ENCODE measurements at places on chromosomes 11 and 22.

- DNase-seq = no peak
Measured at GRCh38 chr11:117722082-117722481, 74.9 kb downstream of the DSCAML1 start.

DNA sequence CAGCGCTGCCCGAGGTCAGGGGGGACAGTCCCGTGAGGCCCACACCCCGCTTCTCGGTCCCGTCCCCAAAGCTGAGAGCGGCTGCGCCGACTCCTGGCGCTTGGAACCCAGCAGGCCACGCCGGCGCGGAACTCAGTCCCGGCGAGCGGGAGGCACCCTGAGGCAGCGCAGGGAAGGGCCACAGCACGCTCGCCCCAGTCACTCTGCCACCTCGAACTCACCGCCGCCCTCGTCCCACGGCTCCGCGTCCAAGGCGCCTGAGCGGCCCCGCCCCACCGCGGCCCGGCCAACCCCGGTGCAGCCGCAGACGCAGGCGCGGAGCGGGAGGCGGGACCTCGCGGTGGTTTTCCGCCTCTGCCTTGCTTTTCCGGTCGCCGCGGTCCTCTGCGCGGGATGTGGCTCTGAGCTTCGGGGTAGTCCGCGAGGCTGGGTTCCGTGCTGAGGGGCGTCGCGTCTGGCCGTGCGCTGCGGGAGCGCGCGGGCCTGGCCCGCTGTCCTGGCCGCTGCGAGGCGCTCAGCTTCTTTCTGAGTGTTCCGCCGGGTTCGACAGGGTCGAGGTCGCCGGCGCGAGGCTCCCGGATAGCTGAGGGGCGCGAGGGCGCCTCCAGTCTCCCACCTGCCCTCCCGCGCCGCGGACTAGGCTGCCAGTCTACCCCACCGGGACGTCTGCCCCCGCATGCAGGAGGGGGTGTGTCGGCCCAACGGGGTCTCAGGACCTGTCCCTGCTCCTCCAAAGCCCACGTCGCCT lies at the start of gene CDPF1:
Gene CDPF1 (minus strand): TSS at position 259 of the 748 bp plus-strand sequence. CDS start 2,009 bp downstream, outside the sequence.
- DNase-seq = peak; percentile 80

GRCh38 chr22:44710474-44711240 lies 8.7 kb downstream of the PRR5 start:
- DNase-seq = no peak

DNA sequence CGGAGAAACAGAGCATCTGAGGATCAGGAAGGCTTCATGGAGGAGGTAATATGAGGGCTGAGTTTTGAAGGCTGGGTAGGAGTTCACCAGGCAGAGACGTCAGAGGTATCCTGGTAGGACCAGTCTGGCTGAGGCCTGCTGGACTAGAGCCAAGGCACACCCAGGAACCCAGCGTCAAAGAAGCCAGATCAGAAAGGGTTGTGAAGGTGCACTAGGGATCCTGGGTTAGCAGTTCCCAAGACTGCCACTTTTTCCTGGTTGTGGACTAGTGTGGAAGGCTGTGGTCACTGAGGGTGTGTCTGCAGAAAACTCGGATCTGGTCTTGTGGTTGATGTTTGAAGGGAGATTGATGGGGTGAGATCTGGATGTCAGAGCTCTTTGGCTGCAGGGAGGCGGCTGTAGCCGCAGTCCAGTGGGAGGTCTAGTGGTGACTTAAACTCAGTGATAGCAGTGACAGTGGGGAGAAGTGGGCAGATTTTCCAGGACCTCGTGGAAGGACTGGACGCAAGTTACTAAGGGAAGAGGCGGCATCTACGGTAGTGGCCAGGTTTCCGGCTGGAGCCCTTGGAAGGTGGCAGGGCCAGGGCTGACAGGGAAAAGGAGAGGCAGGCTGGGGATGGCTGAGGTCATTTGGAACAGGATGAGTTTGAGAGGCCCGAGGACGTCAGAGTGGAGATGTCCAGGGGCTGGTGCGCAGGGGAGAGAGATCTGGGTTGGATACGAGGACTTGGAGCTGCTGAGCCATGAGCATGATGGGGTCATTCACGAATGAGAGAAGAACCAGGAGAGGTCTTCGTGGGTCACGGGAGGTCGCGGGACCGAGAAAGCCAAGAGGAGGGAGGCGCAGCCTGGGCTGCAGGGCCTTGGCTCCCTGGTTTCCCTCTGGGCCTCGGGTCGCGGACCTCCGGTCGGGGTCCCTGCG lies 10.9 kb downstream of the RELA start:
- DNase-seq = no peak

GRCh38 chr22:44680481-44680894 lies 21.5 kb upstream of the PRR5 start:
- no peak for DNase-seq

GRCh38 chr22:41028841-41029240 lies 63.6 kb upstream of the EP300 start:
- DNase-seq = no peak

- DNase-seq = no peak
Measured at GRCh38 chr11:61266602-61267001, 25.6 kb downstream of the PGA5 start.

DNA sequence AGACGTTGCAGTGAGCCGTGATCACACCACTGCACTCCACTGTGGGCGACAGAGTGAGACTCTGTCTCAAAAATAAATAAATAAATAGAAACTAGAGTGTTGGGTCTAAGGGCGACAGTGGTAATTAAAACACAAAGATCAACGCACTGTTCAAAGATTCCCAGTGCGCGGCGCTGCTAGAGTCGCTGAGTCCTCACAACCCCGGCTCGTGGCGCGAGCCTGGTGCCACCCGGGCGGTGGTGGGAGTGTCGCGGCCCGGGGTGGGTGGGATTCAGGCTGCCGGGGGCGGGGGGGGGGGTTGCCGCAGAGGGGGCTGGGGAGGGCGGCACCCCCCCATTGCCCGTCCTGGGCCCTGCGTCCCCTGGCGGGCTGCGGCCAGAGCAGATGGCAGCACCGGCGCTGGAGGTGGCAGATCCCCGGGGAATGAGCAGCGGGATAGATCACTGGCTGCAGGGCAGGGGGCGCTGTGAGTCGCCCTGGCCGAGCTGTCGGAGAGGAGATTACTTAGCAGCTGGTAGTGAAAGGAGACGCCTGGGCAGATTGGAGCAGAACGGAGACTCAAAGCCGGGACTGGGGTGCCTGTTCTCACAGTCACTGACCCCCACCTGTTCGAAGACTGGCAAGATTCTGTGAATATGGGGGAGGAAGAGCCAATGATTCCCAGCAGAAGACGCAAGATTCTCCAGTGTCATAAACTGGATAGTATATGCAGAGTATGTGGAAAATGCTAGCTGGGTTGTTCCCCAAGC lies 30.2 kb upstream of the APOBEC3A start:
- DNase-seq = peak; percentile 85

DNA sequence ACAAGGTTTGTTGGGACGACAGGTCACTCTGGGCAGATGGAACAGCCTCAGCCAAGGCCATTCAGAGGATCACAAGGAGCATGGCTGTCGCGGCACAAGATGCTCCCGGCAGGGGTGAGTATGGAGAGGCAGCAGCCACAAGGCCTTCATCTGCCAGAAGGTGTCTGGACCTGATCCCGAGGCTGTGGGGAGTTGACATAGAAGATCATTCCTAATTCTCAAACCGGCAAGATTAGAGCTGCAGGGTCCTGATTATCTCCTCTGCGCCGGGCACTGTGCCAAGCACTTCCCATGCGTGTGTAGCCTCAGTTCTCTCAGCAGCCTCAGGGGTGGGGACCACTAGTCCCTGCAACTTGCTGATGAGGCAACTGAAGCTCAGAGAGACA lies 32.3 kb upstream of the RFPL3 start:
- no peak for DNase-seq

DNA sequence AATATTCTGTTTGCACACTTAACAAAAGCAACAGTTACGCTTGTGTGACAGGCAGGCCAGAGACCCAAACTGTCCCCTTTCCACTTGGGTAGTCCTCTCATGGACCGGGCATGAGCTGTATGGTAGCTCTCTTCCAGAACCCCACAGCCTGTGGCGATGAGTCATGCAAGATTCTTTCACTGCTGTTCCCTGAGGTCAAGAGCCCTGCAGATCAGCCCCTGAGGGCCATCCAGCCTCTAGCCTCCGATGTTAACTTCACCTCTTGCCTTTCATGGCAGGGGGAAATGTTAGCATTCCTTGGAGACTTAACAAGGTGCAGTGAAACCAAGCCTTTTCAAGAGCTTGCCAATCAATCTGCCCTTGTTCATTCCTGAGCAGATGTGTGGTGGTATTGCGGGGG lies 63.2 kb upstream of the DEUP1 start:
- peak; percentile 35 for DNase-seq

DNA sequence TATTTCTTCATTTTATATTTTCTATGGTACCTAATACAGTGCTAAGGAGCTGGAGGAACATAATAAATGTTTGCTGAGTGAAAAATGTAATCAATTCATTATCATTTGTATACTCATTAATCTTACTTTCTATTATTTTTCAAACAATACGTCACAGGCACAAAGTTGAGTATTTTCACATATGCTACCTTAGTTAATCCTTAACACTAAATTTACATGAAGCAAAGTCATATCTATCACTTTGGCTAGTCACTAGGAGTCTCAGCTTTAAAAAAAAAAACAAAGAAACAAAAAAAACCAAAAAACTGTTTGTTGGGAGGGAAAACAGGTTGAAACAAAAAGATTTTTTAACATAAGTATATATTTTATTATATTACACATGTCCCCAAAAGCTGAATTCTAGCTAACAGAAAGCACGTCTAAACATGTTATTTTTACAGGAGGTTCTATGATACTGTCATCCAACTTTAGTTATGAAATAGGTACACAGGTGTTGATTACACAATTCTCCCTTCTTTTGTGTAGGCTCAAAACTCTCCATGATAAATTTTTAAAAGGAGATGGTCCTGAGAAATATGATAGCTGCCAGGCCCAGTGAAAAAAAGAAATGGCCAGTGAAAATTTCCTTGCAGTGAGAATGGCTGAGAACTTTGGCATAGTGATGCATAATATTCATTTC lies 14.3 kb downstream of the HPS5 start:
- DNase-seq = no peak

DNA sequence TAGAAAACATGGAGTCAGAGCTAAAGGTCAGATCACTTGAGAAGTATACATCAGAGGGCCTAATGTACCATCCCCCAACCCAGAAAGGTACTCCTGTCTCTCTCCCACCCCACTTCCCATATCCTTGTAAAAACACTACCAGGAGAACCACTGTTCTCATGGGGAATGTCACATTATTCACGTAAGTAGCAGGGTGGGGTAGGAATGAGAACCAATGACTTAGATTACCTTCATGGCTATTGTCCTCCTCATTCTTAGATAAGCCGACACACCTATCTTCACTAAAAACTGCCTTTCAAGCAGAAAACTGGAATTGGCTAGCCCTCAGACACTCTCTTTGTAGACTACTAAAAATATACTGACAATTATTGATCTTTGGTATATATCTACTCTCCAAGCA lies 63.6 kb downstream of the CEP57 start:
- DNase-seq = no peak

DNA sequence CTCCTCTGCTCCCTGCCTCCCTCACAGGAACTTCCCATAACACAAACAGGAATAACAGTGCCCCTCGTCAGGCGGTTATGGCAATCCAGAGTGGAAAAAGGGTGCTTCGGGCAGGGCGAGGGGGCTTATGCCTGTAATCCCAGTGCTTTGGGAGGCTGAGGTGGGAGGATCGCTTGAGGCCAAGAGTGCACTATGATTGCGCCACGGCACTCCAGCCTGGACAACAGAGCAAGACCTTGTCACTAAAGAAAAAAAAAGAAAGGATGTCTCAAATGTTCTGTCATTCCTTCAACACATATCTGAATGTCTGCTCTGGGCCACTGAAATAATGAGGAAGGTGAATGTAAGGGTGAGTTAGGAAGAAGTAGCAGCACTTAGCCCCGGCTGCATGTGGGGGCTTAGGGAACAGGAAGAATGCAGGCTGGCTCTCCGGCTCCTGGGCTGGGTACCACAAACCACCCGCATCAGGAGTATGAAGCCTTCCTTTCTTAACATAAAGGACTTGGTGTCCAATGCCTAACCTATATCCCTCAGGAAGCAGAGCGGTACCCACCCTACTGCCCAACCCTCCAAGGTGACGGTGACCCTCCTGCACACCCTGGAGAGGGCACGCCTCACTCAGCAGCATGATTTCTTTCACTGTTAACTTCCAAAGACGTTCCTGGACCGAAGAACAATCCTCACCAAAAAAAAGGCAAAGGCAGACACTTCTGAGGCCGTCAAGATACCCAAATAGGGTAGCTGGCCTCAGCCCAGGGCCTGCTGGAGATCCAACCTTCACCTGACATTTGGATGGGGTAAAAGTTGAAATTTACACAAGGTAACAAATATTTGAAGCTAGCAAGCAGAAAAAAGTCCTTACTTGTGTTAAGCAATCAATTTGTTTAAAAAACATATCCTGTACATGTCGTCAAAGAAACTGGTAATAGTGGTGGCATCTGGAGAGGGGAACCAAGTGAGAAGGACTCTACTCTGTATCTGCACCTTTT lies 3.8 kb downstream of the CPT1A start:
- no peak for DNase-seq

DNA sequence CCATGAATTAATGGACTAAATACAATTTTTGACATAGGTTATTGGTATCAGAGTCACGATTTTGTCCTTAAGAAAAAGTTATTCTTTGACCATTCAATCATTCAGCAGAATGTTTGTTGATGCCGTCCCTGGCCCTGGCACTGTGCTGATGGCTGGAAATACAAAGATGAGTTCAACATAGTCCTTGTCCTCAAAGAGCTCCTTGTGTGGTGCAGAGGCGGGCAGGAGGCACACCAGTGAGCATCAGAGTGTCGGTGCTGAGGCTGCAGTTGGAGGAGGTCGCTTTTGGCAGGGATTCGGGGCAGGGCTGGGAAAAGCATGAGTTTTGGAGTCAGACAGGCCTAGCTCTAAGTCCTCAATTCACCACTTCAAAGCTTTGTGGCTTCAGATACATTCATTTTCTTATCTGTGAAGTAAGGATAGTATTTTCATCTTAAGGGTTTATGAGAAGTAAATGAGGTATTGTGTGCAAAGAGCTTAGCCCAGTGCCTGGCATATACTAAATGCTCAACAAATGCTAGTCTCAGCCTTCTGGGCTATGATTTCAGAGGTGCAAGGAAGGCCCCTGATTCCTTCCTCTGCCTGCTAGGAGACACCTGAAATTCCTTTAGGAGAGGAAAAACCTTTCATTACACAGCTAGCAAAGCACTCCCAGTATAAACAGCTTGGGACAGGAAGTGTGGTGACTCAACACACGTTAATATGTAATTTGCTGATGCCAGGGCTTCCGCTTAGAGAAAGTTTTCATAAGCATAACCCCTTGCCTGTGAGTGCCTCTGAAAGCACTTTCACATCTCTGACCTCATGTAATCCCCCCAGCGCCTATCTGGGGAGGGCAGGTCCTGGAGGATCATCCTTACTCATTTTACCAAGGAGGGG lies 113.8 kb downstream of the NECTIN1 start:
- peak; percentile 67 for DNase-seq

DNA sequence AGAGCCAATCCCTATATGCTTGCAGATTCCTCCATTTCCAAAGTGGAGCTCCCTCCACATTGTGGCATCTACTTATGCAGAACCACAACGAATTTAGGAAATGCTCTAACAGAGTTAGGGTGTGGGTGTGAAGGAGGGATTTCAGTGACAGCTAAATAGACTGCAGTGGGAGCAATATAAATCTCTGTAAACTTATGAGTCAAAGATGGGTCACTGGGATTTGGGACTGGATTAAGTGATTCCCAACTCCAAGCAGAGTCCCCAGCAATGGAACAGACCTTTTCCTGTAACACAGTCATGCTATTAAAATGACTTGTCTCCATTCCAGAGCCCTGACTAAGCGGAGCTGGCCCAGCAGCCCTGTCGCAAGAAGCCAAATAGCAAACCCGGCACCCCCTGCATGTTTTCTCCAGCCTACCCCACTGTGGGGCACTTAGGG lies 36.6 kb downstream of the RPL27A start:
- peak; percentile 88 for DNase-seq

Data from mesendoderm (in vitro differentiated cells).